ENCODE measurements at places on chromosomes 3 and 15. TPM values are rescaled to one million over a fixed set of nuclear protein-coding genes. Genes with fewer than 3 reads are reported as not detected.

The XCR1 gene
- total RNA-seq = 0.18 TPM

The RBSN gene
- total RNA-seq = 32.2 TPM

The SV2B gene
- 0.11 TPM for total RNA-seq

The GASK1A gene
- 19.4 TPM for total RNA-seq

The C2CD4A gene
- 0.12 TPM for total RNA-seq

The SPESP1 gene
- total RNA-seq = 1.5 TPM

The SYNM gene
- total RNA-seq = 8.3 TPM

The C3orf52 gene
- total RNA-seq = 0.48 TPM

The CCDC33 gene
- 2.9 TPM for total RNA-seq

The GHRL gene
- 2.4 TPM for total RNA-seq

The ATP13A5 gene
- not detected for total RNA-seq

The C3orf33 gene
- total RNA-seq = 5.7 TPM

The ROPN1B gene
- total RNA-seq = not detected

The MKRN3 gene
- total RNA-seq = not detected

The CLK3 gene
- 110 TPM for total RNA-seq

The CEP19 gene
- total RNA-seq = 2.2 TPM

The NEO1 gene
- 35.0 TPM for total RNA-seq

The CAMK2N2 gene
- 0.23 TPM for total RNA-seq

The TMEM40 gene
- total RNA-seq = not detected

The GP9 gene
- not detected for total RNA-seq

The C3orf49 gene
- not detected for total RNA-seq

The LRRC49 gene
- total RNA-seq = 16.4 TPM
